Motor neuron (in vitro differentiated cells): ENCODE measurements at places on chromosomes 5 and 9.

GRCh38 chr5:1732238-1732941 lies 67.2 kb downstream of the MRPL36 start:
- ATAC-seq = no peak

DNA sequence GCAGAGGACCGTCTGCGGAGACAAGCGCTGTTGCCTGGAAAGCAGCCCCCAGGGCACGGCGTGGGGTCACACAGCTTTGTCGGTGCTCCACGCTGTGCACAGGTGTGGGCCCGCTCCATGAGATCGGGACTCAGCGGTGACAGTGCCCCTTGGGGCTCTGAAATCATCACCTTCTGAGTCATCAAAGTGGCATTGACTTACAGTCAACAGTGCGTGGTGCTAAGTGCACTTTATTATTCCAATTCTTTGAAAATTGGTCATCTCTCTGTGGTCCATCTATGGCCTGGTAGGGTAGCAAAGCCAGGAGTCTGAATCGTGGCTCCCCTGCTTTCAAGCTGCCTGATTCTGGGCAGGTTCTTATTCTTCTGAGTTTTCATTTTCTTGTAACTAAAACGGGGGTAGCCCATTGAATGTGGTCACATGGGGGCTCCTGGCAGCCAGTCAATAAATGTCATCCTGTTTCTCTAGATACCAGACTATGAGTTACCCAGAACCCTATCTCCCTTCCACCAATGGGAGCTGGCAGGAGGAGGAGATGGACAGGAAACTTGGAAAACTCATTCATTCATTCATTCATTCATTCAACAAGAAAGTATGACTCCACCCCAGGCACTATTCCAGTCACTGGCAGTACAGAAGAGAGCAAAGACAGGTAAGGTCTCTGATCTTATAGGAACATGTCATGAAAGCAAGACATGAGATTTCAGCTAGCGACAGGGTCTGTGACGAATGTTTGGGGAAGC lies 20.3 kb upstream of the UNC5A start:
- peak; percentile 63 for ATAC-seq

GRCh38 chr9:83588256-83588655 lies 34.7 kb upstream of the IDNK start:
- ATAC-seq = no peak

- ATAC-seq = no peak
Observed at GRCh38 chr5:91311168-91311696, 71.9 kb downstream of the ARRDC3 start.

DNA sequence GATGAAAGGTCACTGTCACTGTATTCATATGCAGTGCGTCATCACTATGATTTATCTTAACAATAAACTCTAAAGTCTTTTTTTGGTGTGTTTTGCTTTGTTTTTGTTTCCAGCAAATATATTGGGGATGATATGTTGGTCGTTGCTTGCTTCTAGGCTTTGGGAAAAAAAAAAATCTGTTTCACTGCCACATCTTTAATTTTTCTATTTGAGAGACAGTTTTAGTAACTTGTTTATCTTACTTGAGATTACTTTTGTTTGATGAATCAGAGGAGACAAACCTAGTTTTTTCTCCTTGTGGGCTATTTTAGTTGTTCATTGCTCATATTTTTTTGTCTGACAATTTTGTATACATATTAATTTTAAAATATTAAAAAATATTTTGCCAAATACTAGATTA lies 19.4 kb downstream of the CWC27 start:
- ATAC-seq = no peak

DNA sequence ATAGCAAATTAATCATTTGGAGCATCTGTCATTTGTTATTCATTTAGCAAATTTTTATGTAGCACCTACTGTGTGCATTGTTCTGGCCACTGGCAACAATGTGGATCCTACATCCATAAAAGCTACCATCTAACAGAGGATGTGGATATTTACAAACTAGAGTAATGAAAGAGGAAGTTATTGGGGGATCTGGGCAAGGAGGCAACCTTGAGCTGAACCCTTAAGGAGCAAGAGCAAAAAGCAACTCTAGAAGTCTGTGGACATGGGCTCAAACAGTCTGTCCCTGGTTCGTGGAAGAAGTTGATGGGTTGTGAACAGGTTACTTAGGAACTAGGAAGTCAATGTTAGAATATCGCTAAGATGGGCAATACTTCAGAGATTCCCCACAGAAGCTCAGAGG lies 259.9 kb downstream of the SYK start:
- no peak for ATAC-seq

DNA sequence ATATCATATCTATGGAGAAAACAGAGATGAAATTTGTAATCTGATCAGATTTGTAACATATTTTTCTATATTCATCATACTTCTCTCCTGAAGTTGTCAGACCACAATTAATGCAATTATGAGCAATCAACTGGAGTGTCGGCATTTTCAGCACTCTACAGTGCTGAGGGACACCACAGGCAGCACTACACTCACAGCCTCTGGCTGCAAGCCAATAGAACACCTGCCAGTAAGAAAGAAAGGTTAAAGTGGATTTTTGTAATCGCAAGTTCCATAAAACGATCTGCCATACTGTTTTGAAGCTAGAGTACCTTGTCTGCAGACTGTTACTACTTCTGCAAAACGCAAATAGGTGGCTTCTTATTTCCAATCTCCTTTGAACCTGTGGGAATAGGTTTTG lies 147.6 kb downstream of the ADAMTS6 start:
- ATAC-seq = no peak

GRCh38 chr5:131635684-131636572 lies 899 bp upstream of the RAPGEF6 start:
- no peak for ATAC-seq

- ATAC-seq = no peak
Observed at GRCh38 chr9:134656334-134657006, 14.9 kb downstream of the COL5A1 start.

GRCh38 chr9:98315551-98316060 lies 60.2 kb upstream of the TBC1D2 start:
- ATAC-seq = peak; percentile 62

DNA sequence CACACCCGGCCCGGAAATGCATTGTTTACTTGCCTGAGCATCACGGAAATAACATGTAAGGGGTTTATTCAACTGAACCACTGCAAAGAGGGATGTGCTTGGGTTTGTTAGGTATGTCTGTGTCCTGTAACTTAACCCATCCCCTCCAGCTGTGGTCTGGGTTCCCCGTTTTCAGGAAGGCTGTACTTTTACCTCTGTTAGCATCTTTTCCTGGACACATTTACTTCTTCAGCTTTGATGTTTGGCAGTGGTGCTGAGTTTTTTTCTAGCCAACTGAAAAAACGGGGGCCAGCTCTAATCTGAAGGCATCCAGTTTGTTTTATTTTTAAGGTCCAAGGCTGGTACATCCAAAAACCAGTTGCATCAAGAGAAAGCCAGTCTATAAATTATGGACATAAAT lies 561.8 kb downstream of the BNC2 start:
- ATAC-seq = no peak

DNA sequence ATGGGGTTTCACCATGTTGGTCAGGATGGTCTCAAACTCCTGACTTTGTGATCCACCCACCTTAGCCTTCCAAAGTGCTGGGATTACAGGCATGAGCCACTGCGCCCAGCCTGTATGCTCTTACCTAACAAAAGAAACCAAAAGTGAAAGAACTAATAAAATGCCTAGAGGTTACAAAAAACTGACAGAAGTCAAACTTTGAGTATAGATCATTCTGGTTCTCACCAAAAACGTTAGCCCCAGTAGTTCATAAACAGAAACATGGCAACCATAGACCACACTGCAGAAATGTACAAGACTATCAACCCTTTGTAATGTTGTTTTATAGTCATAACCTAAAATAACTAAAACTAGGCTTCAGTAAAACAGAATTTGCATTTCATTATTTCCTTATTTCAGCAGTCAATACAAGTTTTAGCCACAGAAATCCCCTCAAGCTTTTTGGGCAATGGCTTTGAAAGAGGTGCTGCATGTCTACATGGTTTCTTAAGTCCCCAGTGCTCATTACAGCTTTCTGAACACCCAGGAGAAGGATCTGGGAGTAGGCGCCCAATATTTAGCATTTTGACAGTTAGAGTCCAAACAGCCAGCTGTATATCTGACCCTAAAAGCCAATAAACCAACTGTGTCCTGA lies 72.5 kb downstream of the EPB41L4A start:
- ATAC-seq = no peak

DNA sequence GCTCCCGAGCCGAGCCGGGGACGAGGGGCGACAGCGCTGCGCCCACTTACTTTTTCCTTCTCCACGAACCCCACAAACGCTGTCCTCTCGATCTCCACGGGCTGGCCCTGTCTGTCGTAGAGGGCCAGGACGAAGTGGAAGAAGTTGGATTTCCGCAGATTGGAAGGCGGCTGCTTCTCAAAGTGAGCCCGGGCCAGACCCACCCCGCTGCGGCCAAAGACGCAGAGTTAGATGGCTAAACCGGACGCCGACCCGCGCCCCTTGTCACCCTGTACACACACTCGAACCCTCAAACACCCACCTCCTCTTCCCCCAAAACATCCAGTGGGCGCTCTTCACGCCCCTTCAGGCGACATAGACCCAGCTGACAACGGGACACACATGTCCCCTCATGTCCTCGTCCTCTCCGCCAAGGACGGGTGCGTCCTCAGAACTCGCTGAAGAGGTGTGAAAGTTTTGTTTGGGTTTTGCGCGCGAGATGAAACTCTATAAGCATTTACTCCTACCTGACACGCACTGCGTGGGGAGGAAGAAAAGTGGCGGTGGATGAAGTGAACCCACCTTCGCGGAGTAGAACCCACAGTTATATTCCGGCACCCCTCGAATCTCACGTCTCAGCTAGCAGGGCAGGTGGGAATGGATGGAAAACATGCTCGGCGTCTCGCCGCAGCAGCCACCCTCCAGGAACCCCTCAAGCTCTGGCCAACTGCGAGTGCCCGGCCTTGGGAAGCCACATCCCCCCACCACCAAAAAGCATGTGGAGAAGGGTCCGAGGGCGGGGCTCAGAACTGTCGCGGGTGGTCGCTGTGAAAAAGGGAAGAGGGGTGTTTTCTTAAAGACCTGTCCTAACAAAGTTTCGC lies 2.6 kb downstream of the EBF1 start:
- no peak for ATAC-seq

DNA sequence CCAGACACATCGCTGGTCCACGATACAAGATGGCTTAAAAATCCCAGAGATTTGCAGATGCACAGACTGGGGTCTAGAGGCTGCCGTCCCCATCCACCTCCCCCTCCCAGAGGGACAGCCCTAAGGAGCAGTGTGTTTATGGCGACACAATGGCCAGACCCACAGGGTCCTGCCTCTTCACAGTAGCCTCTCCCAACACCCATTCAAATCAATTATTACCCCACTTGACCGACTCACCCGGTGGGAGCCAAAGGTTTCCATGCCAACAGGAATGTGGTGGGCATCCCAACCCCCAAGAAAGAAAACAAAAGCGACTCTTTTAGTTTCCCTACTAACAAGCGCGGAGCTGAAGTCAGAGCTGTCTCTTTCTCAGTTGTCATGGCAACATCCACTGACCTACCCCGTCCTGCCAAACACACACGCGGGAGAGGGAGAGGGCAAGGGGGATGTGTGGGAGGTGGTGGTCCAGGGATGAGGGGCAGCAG lies 209.0 kb downstream of the TTLL11 start:
- ATAC-seq = peak; percentile 80

DNA sequence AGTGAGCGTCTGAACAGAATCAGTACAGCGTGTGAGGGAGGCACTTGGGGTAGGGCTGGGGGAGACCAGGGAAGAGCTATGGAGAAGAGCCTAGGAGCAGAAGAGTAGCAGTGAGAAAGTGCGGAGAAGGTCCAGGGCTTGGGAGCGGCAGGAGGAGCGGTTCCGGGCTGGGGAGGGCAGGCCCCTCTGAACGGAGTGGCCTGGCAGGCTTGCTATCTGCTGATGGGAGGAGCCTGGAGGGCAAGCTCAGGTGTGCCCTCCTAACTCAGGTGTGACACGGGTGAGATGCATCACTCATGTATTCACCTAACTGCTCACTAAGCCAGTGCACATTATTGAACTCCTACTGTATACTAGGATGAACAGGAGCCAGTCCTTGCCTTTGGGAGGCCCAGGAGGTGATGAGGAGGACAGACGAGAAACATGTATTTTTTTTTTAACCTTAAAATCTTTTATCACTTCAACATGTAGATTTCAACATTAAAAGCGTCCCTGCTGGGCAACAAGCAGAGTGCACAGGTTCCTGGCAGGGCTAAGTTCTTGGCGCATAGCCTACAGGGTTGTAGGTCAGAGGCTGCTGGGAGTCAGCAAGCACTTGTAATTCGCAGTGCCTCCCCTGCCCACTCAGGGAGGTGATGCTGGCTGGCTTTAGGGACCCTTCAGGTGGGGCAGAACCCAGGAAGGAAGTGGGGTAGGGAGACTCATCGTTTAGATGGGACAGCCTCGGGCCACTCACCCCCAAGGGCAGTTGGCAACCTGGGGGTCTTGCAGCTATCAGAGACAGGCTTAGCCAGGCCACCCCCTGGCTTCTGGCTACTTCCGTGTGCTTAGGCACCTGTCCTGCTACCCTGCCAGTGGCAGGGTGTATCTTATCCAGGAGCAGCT lies 55.5 kb downstream of the TMOD1 start:
- ATAC-seq = no peak

DNA sequence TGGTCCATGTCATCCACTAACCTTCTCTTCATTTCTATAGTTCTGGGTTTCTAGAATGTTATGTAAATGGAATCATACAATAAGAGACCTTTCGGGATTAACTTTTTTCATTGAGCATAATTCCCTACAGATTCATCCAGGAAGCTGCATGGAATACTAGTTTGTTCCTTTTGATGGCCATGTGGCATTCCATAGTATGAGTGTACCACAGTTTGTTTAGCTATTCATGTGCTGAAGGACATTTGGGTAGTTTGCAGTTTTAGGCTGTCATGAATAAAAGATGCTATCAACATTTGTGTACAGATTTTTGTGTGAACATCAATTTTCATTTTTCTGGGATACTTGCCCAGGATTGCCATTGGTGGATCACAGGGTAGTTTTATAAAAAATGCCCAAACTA lies 6.8 kb upstream of the SPTLC1 start:
- no peak for ATAC-seq

- ATAC-seq = no peak
Observed at GRCh38 chr5:66671305-66671704, 75.1 kb downstream of the MAST4 start.

GRCh38 chr5:90802474-90803317 lies 244.1 kb downstream of the ADGRV1 start:
- ATAC-seq = peak; percentile 38

DNA sequence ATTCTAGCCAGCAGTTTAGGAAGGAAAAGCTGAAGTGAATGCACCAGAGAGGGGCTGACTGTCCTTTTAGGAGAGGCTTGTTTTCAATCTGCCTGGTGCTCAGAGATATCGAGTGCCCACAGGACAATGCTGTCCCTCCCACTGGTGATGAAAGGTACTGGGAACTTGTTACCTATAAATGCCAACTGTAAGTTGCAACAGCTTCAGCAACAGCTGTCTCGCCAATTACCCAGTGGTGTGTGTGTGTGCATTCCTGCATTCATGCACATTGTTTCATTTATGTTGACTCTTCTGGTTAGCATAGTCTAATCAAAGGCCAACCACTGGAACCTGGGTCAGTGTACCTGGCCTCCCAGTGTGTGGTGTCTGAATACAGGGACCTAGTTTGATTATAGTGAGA lies 161.1 kb downstream of the CSNK1G3 start:
- no peak for ATAC-seq

GRCh38 chr5:137092831-137093230 lies 406.3 kb downstream of the SPOCK1 start:
- peak; percentile 11 for ATAC-seq
